ENCODE measurements at places on chromosomes 1 and 21.
A peak's percentile ranks its signal among the peaks of the same experiment; 100 is the strongest.

GRCh38 chr1:219906924-219907771 lies 21.2 kb downstream of the SLC30A10 start:
- no peak for DNase-seq

GRCh38 chr1:194164755-194165154 lies 978.3 kb upstream of the B3GALT2 start:
- no peak for DNase-seq

DNA sequence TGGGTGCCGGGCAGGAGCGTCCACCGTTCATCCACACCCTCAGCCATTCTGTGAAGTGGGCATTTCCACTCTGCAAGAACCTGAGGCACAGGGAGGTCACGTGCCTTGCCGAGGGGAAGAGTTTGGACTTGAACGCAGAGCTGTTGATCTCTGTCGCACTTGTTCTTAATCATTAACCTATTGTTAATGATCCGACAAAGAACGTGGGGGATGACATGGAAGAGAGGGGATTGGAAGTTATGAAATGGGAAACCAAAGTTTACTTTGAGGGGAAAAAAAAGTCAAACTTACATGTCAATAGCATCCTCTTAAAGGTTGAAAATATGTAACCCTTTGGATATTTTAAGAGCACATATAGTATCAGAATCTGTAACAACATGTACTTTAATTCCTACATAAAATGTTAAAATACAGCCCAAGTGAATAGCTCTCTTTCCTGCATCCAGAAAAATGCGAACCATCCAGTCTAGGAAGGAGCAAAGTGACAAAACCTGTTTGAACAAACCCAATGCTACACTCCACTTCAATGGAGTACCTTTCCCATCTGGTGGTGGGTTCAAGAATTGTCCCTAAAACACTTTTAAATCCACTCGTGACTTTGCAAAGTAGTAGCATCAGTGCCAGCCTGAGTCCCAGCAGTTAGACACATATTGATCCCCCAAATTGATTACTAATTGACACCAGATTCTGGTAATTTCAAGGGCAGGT lies 75.5 kb downstream of the SETD4 start:
- no peak for DNase-seq

DNA sequence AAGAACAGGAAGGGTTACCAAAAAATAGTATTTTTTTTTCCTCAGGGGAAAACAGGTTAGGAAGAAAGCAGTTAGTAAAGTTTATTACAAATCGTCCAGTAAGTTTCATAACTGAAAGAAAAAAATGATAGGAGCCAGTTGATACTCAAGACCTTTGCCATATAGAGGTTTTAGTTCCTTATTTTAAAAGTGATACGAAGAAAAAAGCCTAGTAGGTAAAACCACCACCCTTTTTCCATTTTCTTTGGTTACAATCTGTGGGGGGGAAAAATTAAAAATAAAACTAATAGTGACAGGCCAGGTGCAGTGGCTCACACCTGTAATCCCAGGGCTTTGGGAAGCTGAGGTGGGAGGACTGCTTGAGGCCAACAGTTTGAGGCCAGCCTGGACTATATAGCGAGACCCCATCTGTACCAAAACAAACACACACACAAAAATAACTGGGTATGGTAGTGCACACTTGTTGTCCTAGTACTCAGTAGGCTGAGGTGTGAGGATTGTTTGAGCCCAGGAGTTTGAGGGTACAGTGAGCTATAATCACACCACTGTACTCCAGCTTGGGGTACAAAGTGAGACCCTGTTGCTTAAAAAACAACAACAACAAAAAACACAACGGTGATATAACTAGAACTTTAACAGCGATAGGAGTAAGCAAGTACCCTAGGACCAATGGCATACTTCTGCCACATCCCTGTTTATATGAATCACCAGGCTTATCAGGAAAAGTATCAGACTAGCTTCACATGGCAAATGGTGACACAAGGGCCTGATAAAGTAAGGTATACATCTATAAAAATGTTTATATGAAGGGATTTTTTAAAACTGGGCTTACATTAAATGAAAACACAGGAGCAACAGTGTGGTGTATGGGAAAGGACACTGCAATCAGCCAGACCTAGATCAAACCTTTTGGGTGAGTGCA lies 5.4 kb downstream of the TMEM59 start:
- no peak for DNase-seq

DNA sequence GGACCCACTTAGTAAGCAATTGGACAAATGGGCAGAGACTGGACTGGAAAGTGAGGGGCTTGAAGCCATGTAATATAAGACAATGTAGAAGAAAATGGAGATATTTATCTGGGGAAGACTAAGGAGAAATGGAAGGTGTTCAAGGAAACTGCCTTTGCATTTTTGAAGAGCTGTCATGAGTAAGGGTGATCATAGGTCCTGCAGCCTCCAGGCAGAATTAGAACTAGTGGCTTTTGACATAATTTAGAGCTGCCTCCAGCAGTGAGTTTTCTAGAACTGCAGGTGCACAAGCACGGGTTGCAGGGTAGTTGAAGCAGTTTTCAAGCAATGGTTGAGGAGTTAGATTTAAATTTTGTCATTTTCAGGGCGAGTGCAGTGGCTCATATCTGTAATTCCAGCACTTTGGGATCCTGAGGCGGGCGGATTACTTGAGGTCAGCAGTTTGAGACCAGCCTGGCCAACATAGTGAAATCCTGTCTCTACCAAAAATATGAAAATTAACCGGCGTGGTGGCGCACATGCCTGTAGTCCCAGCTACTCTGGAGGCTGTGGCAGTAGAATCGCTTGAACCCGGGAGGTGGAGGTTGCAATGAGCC lies 3.7 kb upstream of the CDC14A start:
- no peak for DNase-seq

DNA sequence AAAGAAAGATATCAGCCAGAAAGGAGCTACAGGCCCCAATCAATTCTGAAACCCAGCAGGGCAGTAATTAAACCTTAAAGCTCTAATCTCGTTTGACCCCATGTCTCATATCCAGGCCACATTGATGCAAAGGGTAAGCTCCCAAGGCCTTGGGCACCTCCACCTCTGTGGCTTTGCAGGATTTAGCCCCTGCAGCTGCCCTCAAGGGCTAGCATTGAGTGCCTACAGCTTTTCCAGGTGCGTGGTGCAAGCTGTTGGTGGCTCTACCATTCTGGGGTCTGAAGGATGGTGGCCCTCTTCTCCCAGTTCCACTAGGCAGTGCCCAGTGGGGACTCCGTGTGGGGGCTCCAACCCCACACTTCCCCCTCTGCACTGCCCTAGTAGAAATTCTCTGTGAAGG lies 429.9 kb downstream of the NPHP4 start:
- no peak for DNase-seq

- no peak for DNase-seq
These were observed 17.7 kb upstream of the A3GALT2 start for GRCh38 chr1:33338440-33339211.

DNA sequence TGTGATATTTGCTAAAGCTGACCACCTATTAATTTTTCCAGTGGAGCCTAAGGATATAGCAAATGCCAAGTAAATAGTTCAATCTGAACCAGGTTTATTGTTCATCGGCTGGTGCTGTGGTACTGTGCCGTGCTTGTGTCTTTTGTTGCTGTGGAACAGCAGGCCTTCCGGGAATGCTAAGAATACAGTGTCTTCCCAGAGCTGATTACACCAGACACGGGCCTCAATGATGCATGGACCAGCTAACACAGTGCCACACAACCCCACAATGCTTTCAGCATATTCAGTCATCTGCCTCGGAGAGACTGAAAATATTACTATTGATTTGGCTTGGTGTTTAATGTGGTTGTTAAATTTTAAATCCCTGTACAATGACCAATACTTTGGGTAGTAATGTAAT lies 415.4 kb downstream of the PTBP2 start:
- no peak for DNase-seq

GRCh38 chr1:233487408-233487807 lies 126.5 kb upstream of the KCNK1 start:
- no peak for DNase-seq

DNA sequence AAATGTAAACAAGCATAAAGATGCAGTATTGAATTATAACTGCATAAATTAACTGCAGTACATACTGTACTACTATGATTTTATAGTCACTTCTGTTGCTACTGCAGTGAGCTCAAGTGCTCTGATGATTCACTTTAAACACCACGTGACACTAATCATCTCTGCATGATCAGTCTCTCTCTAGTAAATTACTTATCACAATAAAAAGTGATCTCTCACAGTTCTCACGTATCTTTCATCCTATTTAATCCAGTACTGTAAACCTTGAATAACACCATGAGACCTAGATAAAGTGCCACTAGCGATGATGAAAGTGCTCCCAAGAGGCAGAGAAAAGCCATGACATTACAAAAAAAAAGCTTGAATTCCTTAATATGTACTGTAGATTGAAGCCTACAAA lies 1242.0 kb downstream of the AMY1C start:
- no peak for DNase-seq

GRCh38 chr1:219189021-219189824 lies 15.5 kb downstream of the LYPLAL1 start:
- no peak for DNase-seq

DNA sequence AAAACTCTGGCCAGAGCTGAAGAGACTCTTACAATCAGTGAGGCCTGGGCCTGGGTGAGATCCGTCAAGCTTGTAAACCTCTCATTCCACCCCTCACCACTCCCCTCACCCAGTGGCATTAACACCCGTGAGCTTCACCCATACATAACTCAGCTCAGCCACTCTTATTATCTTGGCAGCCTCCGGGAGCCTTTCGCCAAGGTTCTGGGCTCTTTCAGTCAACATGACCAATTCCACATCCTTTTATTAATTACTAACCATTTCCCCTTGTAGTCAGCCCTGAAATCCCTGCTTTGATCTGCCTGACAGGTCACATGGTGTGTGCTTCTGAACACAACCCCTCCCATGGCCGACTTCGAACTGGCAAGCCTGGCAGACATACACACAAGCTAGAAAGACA lies 134.8 kb downstream of the SETD4 start:
- DNase-seq, result no peak

GRCh38 chr1:212797681-212798080 lies 6.0 kb downstream of the TATDN3 start:
- DNase-seq, result peak; percentile 41

GRCh38 chr1:33111965-33112364 lies 31.0 kb downstream of the AZIN2 start:
- DNase-seq, result no peak

GRCh38 chr1:19462781-19463503 lies 22.4 kb downstream of the CAPZB start:
- no peak for DNase-seq

- DNase-seq, result no peak
These were observed 777 bp downstream of the LRRC41 start for GRCh38 chr1:46302641-46303037.

DNA sequence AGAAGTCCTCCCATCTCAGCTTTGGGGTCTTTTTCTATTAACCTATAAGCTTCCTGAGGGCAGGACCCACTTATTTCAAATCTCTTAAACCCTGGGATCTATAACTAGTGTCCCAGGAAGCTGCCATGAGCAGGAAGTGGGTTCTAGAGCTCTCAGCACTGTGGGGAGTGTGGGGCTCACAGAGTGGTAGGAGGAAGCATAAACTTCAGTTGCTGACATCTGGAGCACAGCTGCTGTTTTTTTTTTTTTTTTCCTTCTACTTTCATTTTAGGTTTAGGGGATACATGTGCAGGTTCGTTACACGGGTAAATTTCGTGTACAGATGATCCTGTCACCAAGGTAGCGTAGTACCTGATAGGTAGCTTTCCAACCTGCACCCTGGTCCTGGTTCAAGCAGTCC lies 59.3 kb downstream of the AK4 start:
- no peak for DNase-seq

- DNase-seq, result no peak
These were observed 267.5 kb upstream of the RAB4A start for GRCh38 chr1:229003233-229004031.

DNA sequence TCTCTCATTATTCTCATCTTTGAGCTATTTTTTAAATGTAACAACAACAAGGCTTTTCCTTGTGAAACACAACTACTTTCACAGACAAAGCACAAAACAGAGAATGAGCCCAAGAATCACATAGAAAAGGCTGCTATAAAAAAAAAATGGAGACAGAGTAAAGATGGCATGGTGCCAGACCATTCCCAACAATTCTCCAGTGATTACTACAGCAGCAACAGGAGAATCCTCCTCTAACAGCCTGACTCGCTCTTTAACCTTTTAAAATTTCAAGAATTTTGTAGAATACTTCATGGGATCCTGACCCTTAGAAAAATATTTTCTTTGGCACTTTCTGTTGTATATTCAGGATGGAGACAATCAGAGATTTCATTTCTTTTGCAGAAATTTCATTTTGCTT lies 3.8 kb upstream of the BCAS2 start:
- DNase-seq, result no peak

DNA sequence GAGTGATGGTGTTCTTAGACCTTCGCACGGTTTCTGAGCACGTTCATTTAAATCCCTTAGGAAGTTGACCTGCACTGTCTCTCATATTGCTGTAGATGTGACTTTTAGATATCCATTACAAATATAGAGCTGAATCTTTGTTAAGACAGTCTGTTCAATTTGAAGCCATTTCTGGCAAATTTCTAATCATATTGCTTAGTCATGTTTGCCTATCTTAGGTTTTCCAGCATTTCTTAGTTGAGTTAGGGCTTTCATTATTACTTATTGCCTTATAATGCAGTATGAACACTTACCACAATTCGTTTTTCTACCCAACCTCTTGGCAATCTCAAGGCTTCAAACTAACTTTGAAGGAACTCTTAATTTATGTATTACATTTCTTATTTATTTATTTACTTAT lies 78.5 kb upstream of the PGD start:
- no peak for DNase-seq

Data from NCI-H460 (cell line).